Activated T-cell treated with anti-CD3 and anti-CD28 coated beads, Interleukin-2, amount 50 U/mL, for 72 hours (primary cell): ENCODE measurements at places on chromosomes 12 and 14. TPM values are rescaled to one million over a fixed set of nuclear protein-coding genes. Genes with fewer than 3 reads are reported as not detected.

DNA sequence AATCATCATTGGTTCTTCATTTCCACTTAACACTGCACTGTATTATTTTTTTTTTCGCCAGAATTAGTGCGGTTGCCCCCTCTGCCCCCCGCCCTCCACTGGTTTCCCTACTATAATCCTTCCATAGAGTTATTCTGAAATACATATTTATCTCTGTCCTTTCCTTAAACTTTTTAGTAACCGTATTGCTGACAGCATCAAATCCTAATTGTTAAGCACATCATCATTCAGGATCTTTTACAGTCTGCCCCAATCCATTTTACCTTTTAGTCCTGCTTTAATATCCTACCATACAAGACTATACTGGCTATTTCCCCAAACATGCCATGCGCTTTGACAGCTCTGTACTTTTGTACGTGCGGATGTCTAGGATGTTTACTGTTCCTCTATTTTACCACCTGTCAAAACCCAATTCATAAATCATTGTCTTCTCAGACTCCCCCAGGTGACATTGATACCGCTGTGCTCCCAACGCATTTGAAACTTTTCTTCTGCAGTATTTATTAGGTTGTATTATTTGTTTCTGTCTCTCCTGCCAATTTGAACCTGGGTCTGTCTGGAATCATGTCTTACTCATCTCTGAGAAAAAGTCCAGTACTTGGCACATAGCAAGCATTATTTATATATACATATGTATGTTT lies 1.0 kb downstream of the FGFR1OP2 start:
- no peaks in the 10 kb centered on the region for H3K27me3 ChIP-seq
- peak overlapping the region; percentile 98 for H3K27ac ChIP-seq
- H3K4me3 ChIP-seq = peak overlapping the region; percentile 99
- DNase-seq = no peak

- H3K27me3 ChIP-seq = no peaks in the 10 kb centered on the region
- DNase-seq = no peak
- H3K27ac ChIP-seq = no peak overlapping the region
Observed at GRCh38 chr14:55546212-55546874, 33.7 kb upstream of the KTN1 start.

DNA sequence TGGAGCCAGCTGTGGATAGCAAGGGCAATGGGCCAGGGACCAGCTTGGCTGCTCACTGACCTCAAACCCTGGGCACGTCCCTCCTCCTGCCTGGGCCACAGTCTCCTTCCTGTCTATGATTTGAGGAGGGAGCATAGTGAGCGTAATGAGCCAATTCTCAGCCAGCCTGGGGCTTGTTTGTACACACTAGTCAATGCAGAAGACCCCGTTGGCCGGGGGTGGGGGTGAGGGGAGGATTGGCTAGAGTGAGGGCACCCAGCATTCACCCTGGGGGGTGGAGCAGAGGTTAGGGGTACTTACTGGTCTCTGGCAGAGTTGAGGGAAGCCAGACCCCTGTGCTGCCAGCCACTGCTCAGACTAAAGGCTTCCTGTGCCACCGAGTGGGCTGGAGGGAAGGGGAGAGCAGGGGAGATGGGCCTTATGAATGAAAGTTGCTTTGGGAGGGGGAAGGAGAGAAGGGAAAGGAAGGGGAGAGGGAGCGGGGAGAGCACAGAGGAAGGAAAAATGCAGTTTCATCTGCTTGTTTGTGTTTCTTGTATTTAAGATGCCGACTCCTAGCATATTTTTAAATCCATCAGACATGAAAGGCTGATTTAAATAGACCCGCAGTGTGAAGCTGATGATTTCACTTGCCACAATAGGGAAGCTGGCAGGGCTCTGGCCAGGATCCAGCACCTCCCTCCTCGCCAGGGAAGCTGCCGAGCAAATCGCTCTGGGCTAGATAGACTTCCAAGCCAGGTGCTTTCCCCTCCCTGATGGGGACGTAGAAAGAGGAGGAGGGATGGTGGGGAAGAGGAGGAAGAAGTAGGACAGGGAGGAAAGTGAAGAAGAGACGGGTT lies 114.0 kb downstream of the PRMT8 start:
- H3K4me1 ChIP-seq = no peaks in the 10 kb centered on the region
- no peak overlapping the region for H3K4me3 ChIP-seq
- H3K36me3 ChIP-seq = peaks cover 3% of the 10 kb centered on the region

GRCh38 chr12:119649202-119649808 lies 18.6 kb upstream of the PRKAB1 start:
- DNase-seq = no peak
- peaks cover 12% of the 10 kb centered on the region for H3K4me1 ChIP-seq
- H3K27ac ChIP-seq = no peak overlapping the region
- H3K4me3 ChIP-seq = no peak overlapping the region
- H3K27me3 ChIP-seq = peaks cover 10% of the 10 kb centered on the region

Gene TEX52
- 0.48 TPM for total RNA-seq

Gene LIN7A
- total RNA-seq = not detected

Gene PRH1
- total RNA-seq = 17.6 TPM

GRCh38 chr14:42222924-42223471 lies 616.3 kb downstream of the LRFN5 start:
- no peaks in the 10 kb centered on the region for H3K27me3 ChIP-seq
- no peaks in the 10 kb centered on the region for H3K4me1 ChIP-seq
- no peaks in the 10 kb centered on the region for H3K36me3 ChIP-seq
- H3K4me3 ChIP-seq = no peak overlapping the region

- peaks cover 14% of the 10 kb centered on the region for H3K27me3 ChIP-seq
- H3K4me3 ChIP-seq = no peak overlapping the region
- no peak for DNase-seq
- no peaks in the 10 kb centered on the region for H3K36me3 ChIP-seq
- H3K27ac ChIP-seq = no peak overlapping the region
Observed at GRCh38 chr14:62189698-62190097, 427.5 kb downstream of the SNAPC1 start.

DNA sequence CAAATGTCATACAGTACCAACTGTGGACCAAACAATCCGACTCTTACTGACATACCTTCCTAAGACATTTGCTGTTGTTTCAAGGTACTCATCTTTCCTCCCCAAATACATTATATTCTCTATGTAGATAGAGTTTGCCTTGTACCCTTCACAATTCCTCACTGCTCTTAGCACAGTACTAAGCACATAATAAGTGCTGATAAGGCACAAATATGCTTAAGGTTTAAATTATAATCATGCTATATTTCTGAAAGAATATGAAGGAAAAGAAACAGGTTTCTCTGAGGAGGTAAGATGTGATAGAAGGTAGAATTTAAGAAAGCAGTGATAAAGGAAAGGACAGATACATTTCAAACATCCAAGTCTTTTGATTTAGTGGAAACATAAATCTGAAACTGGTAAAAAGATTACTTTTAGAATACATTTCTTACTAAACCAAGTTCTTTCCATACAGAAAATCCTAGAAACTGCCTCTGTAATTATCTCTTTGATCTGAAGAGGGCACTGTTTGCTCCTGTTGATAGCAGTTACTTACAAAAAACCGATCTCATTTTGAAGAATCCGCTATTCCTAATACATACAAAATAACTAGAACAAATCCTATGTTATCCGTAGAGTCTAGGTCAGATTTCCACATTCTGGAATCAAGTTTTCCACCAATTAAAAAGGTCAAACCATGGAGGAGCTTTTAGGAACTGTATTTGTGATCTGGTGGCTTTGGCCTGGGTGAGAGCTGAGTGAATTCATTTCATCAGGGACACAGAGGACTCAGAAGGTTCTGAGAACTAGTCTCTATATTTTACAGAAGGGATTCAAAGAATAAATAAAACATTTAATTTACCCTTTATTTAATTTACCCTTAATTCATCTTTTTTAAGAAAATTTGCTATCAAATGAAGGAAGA lies 311.9 kb downstream of the DAD1 start:
- H3K36me3 ChIP-seq = no peaks in the 10 kb centered on the region
- H3K4me3 ChIP-seq = peak overlapping the region; percentile 11
- no peak overlapping the region for H3K27ac ChIP-seq
- H3K27me3 ChIP-seq = no peaks in the 10 kb centered on the region
- H3K4me1 ChIP-seq = no peaks in the 10 kb centered on the region

Gene TAS2R20
- total RNA-seq = 2.1 TPM

- peak overlapping the region; percentile 84 for H3K4me3 ChIP-seq
- peaks cover 5% of the 10 kb centered on the region for H3K36me3 ChIP-seq
- no peak for DNase-seq
- H3K27me3 ChIP-seq = no peaks in the 10 kb centered on the region
Observed at GRCh38 chr14:30620178-30620577, 1.9 kb upstream of the SCFD1 start.

- peaks cover 18% of the 10 kb centered on the region for H3K36me3 ChIP-seq
- no peak for DNase-seq
- no peak overlapping the region for H3K27ac ChIP-seq
- H3K4me3 ChIP-seq = no peak overlapping the region
- no peaks in the 10 kb centered on the region for H3K4me1 ChIP-seq
Observed at GRCh38 chr12:68727776-68728175, 18.2 kb upstream of the SLC35E3 start.

DNA sequence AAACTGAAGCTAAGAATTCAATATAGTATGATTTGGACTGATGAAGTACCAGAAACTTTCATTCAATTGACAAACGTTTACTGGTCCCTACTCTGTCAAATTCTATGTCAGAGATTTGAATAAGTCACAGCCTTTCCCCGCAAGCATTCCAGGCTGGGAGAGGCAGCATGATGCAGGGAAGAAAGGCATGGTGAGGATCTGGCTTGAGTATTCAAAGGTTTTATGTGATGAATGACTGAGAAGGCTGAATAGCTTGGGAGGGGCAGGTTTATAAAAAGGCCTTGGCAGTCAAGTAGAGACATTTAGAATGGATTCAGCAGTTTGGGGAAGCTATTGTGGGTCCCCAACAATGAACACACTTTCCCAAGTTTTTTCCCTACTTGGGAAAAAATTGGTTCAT lies 431.8 kb downstream of the DPF3 start:
- no peak overlapping the region for H3K4me3 ChIP-seq
- no peak for DNase-seq
- peaks cover 6% of the 10 kb centered on the region for H3K27me3 ChIP-seq
- peaks cover 6% of the 10 kb centered on the region for H3K36me3 ChIP-seq

DNA sequence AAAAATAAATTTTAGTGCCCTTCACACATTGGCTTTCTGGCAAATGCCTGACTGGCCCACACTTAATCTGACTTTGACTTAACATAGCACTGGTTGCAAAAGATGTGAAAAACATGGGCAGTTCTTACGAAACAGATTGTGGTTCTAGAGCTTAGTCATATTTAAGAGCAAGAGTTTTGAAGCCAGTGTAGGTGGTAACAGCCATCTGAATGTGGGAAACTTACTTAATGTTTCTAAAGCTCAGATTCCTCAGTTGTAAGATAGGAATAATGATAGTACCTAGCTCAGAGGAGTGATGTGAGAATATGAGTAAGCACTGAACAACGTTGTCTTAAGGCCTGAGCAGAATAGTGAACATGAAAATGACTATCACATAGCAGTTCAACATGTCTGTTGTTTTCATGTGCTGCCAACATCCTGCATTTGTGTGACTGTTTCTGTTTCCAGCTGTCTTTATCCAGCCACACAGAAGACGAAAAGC lies 262.7 kb downstream of the SYT1 start:
- no peak overlapping the region for H3K4me3 ChIP-seq
- no peak overlapping the region for H3K27ac ChIP-seq

DNA sequence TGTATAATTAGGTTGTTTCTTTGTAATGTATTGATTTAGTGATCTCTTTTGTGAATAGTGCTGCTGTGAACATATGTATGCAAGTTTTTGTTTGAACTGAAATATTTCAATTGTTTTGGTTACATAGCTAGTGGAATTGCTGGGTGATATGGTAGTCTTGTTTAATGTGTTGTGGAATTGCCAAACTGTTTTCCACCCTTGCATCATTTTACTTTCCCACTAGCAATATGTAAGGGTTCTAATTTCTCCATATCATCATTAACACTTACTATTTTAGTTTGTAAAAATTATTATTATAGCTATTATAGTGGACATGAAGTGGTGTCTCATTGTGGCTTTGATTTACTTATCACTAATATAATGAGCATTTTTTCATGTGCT lies 5.9 kb downstream of the G2E3 start:
- H3K27me3 ChIP-seq = no peaks in the 10 kb centered on the region
- no peak overlapping the region for H3K27ac ChIP-seq
- DNase-seq = no peak
- peaks cover 2% of the 10 kb centered on the region for H3K36me3 ChIP-seq
- peaks cover 75% of the 10 kb centered on the region for H3K4me1 ChIP-seq

DNA sequence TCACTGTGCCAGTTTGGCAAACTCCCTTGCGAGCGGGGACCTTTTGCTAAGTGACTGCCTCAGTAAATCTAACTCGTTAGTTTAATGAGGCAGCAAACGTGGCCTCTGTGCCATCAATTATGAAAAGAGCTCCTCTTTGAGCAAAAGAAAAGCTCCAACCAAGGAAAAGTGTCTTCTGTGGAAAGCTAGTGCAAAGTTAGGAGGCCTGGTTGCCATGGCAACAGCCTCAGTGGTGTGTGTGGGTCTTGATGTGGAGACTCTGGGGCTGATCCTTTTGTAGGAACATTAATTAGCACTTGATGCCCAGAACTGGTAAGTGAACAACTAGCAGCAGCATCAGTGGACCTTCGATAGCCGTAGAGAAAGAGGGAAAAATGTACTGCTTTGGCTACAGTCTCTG lies 145.7 kb downstream of the CHST11 start:
- no peaks in the 10 kb centered on the region for H3K27me3 ChIP-seq
- H3K4me3 ChIP-seq = no peak overlapping the region
- peaks cover 1% of the 10 kb centered on the region for H3K36me3 ChIP-seq
- H3K4me1 ChIP-seq = peaks cover 36% of the 10 kb centered on the region

Gene IL22
- 0.89 TPM for total RNA-seq

Gene ZDHHC22
- total RNA-seq = not detected

DNA sequence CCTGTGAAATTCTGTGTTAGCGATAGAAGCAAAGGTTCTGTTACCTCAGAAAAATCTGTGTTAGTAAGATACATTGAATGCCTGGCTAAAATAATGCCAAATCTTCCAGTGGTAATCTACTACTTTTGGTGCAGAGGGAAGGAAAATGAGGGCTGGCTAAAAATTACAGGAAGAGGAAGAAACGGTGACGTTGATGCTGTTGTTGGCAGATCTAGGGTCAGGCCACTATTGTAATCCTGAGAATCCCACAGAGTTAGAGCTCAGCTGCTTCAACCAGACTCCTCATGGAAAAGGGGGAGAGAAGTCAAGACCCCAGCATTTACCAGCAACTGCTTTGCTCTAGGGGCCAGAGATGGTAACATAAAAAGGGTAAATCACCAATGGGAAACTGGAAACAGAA lies 145.1 kb downstream of the PPM1H start:
- H3K36me3 ChIP-seq = no peaks in the 10 kb centered on the region
- no peak for DNase-seq
- H3K27me3 ChIP-seq = peaks cover 8% of the 10 kb centered on the region
- H3K27ac ChIP-seq = no peak overlapping the region
- H3K4me3 ChIP-seq = no peak overlapping the region
- H3K4me1 ChIP-seq = peaks cover 15% of the 10 kb centered on the region

GRCh38 chr14:78242086-78242485 lies 71.9 kb downstream of the NRXN3 start:
- DNase-seq = no peak
- H3K4me3 ChIP-seq = no peak overlapping the region
- no peak overlapping the region for H3K27ac ChIP-seq
- peaks cover 9% of the 10 kb centered on the region for H3K27me3 ChIP-seq

GRCh38 chr14:54329082-54329695 lies 67.6 kb upstream of the CDKN3 start:
- no peaks in the 10 kb centered on the region for H3K36me3 ChIP-seq
- H3K27me3 ChIP-seq = peaks cover 57% of the 10 kb centered on the region
- no peak overlapping the region for H3K4me3 ChIP-seq
- no peaks in the 10 kb centered on the region for H3K4me1 ChIP-seq
